ENCODE measurements at places on chromosomes 16 and 17.

DNA sequence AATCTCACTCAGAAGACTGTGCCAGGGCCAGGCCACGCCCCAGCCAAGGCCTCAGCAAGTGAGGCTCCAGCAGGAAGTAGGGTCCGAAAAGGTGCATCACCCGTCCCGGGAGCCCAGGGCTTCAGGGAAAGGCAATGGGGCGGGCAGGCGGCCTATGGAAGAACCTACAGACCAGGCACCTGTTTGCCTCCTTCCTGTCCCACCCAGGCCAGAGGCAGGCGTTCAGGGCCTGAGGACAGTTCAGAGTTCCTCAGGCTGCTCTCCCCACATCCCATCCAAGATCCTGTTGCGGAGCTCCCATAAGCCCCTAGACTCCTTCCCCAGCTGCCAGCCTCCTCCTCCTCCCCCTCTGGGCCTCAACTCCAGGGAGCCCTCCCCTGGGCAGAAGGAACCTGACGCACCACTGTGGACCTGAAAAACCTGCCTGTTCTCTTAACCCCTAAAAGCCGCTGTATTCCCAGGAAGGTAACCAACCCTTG is 2.3 kb downstream of the CLUH start:
- DNase-seq, result no peak

DNA sequence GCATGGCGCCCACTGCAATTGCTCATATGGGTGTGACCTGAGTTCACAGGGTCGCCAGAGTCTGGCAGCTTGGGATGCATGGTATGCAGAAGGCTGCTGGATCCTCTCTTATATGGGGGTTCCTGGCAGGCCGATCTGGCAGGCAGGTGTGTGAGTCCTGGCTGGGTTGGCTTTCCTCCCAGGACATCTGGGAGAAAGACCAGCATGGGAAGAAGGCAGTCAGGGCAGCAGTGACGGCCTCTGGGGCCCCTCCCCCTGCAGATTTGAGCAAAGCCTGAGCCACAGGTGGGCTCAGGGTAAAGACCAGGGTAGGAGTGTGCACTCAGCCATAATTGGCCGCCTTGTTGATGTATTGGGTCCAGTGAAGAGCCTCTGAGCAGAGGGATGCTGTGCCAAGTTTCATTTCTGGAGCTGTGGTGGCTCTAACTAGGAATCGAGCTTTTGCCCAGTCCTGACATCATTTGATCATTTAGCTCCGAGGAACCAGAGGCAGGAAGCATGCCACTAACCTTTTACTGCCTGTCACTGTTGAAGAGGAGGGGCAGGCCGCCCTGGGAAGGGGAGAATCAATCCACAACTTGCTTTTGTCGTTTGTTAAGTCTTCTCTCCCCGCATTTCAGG is 174.3 kb downstream of the CCDC182 start:
- no peak for DNase-seq

DNA sequence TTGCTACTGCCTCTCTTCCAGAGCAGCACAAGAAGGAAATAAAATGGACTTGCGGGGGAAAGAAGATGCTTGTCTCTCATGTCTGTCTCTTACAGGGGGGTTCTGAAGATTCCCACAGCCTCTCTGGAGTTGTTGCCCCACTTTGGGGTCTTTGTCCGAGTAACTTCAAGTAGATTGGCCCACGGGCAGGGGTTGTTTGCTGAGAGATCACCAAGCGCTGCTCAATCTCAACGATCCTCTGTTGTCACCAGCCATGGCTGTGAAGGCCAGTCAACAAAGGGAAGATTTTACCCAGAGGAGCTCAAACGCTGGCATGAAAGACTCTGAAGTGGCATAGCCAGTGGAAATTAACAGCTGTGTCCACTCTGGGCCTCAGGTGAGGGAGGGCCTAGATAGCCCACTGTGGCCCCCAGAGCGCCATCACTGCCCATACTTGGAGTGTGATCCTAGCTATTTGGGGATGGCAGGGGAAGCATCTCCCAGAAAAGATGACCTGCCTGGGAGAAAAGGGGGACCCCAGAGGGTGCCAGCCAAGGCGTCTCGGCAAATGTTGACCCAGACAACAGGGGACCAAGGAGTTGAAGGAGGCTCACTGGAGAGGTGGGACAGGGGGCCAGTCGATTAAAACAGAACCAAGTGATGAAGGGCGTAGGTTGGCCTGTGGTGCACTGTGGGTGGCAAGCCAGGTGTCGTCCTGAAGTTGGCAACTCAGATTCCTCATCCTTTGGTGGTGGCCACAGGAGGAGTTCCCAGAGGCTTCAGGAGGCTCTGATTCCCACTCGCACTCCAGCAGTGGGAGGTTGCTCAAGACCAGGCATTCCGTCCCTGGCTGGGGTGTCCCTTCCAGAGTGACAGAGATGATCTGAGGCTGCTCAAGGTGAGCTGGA is 28.0 kb downstream of the SLC13A5 start:
- no peak for DNase-seq

DNA sequence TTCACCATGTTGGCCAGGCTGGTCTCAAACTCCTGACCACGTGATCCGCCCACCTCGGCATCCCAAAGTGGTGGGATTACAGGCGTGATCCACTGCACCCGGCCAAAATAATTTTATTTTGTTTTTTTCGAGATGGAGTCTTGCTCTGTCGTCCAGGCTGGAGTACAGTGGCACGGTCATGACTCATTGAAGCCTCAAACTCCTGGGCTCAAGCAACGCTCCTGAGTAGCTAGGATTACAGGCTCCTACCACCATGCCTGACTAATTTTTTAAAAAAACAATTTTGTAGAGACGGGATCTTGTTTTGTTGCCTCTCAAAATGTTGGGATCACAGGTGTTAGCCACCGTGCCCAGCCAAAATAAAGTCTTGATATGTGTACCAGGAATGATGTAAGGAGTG is 2.4 kb upstream of the TTLL6 start:
- no peak for DNase-seq

- no peak for DNase-seq
Observed at GRCh38 chr17:14299280-14300141, 1.4 kb upstream of the HS3ST3B1 start.

- DNase-seq, result no peak
Observed at GRCh38 chr17:27545562-27546229, 85.3 kb upstream of the LGALS9 start.

DNA sequence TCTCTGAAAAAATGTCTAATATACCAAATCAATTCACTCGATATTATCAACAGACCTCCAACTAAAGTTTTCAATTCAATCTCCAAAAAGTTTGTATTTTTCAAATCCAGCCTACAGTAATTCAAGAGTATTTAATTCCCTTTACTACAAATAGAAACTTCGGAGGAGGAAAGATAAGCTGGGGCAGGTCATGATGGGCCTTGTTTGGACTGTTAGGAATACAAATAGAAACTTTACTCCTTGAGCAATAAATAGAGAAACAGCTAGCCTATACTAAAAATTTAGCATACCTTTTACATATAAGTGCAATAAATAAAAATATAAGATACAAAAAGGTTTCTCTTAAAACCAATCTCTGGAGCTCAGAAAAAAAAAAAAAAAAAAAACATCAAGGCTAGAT is 98.2 kb downstream of the NCOR1 start:
- no peak for DNase-seq

DNA sequence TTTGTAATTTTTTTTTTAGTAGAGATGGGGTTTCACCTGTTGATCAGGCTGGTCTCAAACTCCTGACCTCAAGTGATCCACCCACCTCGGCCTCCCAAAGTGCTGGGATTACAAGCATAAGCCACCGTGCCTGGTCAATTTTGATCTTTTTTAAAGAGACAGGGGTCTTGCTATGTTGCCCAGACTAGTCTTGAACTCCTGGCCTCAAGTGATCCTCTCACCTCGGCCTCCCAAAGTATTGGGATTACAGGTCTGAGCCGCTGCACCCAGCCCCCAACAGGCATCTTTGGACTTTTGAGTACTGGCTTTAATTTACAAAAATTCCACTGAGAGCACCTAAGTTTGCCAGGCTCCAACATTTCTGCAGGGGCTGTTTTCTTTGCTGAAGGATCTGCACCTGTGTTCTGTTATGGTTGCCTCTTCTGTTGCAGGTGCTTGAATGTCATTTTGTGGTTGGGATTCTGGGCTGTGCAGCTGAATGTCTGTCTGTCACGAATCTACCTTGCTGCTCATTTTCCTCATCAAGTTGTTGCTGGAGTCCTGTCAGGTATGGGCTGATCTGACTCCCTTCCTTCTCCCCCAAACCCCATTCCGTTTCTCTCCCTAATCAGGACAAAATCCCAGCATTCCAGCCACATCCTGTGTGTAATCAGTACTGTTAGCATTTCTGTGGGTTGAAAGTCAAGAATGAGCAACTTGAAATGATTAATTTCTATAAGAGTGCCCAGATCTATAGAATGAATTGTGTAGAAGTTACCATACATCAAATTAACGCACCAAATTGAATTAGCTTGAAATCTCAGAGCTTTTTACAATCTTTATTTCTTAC is 8.5 kb downstream of the G6PC1 start:
- DNase-seq, result no peak

GRCh38 chr17:6334386-6334785 is 100.5 kb downstream of the AIPL1 start:
- DNase-seq, result no peak

GRCh38 chr16:75837681-75838080 is 111.4 kb upstream of the CPHXL start:
- no peak for DNase-seq

DNA sequence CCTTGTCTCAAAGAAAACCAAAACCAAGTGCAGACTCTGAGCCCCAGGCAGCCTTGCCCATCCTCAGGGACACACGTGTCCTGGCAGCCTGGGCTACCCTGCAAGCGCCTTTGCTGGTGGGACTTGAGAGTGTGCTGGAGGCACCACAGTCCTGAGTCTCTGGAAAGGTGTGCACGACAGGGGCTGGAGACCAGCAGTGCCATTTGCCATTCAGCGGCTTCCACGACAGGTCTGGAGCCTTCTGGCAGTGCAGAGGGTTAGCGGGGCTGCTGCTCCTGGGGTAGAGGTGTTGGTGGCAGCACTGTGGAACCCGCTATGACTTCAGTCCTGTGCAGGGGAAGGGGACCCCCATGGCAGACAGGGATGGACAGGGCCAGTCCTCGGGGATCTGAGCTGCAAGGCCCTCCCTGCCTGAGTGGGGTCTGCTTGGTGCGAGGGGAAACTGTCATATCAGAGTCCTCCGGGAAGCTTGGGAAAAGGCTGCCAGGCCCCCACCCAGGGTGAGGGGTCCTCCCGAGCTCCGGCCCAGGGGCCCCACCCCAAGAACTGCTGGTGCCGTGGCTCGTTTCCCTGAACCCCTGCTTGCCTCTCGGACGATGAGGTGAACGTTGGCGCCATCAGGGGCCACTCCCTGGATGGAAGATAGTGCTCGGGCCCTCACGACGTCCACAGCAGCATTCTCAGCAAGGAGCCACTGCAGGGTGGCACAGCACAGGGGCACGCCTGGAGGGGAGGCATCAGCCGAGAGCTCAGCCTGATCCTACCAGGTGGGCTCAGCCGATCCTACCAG is 6.8 kb downstream of the FAAP100 start:
- no peak for DNase-seq

DNA sequence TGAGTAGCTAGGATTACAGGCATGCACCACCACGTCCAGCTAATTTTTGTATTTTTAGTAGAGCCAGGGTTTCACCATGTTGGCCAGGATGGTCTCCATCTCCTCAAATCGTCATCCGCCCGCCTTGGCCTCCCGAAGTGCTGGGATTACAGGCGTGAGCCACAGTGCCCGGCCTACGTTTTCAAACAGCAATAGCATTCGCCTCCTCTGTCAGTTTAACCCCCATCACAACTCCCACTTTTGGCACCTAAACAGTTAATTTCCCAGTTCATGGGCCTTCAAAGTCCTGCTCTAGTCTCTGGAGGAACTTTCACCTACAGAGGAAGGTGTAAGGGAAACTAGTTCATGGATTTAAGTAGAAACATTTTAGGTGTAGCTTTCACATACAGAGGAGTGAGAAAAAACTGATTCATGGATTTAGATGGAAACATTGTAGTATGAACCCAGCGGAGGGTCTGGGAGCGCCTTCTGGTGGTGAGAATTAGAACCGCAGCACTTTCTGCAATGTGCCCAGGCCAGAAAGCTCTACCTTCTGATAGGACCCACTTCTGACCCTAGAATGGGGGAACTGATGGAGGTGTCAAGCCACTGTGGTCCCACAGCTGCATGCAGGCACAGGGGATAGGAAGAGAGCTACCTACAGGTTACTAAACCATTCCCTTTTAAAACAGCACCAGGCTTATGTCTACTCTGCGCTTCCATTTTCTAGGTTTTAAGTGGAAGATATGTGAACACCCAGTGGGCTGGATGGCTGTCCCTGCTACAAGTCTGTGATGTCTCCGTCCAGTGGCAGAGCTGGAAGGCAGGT is 12.0 kb upstream of the MEOX1 start:
- DNase-seq, result no peak

DNA sequence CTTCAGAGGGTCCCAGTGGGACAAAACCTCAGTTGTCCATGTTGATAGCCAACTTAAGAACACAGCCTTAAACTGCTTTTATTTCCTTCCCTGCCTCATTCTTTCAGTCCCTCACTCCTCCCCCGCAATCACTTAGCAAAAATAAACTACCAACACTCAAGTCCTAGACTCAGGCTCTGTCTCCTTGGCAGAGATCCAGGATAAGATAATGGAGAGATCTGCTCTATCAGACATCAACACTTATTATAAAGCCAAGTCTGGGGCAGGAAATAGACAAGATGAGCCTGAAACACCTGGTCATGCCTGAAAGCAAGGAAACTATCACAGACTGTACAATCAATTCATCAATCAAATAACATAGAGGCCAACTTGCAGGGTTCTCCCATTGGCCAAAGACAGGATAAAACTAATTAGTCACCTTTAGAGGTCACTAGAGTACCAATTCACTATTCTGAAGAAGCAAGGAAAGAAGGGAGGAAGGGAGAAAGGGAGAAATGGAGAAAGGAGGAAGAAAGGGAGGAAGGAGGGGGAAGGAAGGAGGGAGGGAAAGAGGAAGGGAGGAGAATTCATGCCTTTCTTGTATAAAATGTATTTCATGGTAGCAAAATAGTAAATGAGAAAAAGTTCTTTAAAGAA is 15.7 kb downstream of the HYDIN start:
- no peak for DNase-seq

- DNase-seq, result no peak
Observed at GRCh38 chr16:56547120-56547948, 17.5 kb upstream of the MT4 start.

DNA sequence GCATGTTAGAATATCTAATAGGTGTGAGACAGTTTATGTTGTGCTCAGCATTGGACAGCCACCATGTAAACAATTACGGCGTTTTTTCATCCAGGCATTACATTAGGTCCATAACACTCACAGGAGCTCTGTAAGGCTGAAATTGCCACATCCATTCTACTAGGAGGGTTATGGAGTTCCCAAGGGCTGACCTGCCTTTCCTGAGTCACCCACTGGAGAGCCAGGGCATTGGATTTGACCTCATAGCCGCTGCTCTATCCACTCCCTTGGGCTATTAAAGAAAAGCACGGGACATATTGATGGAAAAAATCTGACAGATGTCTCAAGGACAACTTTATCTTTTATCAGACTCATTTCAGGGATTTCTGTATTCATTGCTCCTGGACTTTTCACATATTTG is 306.3 kb upstream of the HSBP1 start:
- no peak for DNase-seq

DNA sequence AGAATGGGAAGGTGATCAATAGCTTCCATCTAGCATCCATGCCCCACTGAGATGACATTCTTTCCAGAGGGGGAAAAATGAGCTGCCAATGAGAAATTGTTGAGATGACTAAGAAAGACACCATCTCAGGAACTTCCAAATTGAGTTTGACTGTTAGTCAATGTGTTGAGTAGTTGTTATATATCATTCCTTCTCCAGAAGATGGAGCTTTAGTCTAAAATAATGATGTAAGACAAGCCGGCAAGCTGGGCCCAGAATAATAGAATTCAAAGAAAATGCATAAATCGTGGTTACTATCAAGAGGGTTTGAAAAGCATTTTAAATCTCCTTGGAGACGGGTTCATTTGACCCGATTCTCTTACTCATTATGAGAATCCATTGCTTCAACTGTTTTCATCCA is 71.0 kb upstream of the ATF7IP2 start:
- DNase-seq, result no peak

Measured in amniotic stem cell (primary cell).